LoVo (cell line): ENCODE measurements at places on chromosomes 4 and X.

- DNase-seq, result no peak
Observed at GRCh38 chr4:4847011-4847410, 12.5 kb upstream of the MSX1 start.

GRCh38 chrX:55450259-55450658, 1.7 kb upstream of the MAGEH1 start:
- no peak for DNase-seq

- no peak for DNase-seq
Observed at GRCh38 chrX:110373310-110373709, 14.7 kb downstream of the RTL9 start.

- DNase-seq, result no peak
Observed at GRCh38 chr4:40182001-40182400, 14.8 kb upstream of the RHOH start.

DNA sequence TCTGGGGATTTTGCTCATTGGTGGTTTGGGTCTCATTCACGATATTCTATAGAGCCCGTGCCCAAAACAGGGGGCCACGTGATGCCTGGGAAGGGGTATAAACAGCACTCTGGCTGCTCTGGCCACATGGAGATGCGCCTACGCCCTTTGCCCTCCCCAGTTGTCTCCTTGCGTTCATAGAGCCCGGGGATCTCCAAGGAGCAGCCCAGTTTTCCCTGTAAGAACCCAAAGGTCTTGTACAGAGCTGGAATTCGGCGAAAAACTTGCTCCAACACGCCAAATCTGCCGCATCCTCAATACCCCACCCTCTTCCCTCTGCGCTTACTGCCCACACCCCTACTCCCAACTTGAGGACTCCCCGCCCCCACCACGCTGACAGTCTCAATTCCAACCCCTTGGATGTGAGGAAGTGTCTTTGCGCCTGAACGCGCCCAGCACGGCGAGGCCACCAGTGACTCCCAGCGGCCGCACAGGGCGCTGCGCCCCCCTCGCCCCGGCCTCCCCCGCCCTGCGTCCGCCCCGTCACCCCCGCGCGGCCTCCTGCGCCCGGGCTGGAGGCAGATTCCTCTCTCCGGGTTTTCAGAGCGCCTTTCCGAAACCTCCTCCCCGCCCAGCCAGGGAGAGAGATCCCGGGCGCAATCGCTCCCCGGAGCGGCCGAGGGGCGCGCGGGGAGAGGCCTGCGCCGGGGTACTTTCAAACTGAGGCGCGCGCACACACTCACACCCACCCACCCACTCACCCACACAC, at the start of gene NHS:
NHS (plus strand) TSS at position 582 of the 748 bp plus-strand sequence. CDS start 558 bp downstream, outside the sequence.
- peak; percentile 64 for DNase-seq

DNA sequence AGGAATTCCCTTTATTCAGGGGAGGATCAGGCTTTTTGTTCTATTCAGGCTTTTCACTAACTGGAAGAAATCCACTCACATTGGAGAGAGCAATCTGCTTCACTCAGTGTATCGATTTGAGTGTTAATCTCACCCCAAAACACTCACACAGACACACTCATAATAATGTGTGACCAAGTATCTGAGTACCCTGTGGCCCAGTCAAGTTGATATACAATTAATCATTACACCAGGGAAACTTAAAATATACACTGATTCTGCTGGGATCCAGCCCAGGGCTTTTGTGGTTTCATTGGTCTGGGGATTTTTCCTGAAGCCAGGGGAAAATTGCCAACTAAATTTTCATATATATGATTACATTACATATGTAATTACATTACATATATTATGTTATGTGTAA, 44.0 kb upstream of the GATB start:
- no peak for DNase-seq
